Kidney glomerular epithelial cell (primary cell): ENCODE measurements at places on chromosomes 4 and X.

GRCh38 chr4:145829629-145830395 is 108.8 kb downstream of the ZNF827 start:
- no peak for DNase-seq

- no peak for DNase-seq
These were observed 347.1 kb upstream of the FSTL5 start for GRCh38 chr4:162510937-162511336.

- no peak for DNase-seq
These were observed 263.8 kb downstream of the PRDM5 start for GRCh38 chr4:120658772-120659171.

DNA sequence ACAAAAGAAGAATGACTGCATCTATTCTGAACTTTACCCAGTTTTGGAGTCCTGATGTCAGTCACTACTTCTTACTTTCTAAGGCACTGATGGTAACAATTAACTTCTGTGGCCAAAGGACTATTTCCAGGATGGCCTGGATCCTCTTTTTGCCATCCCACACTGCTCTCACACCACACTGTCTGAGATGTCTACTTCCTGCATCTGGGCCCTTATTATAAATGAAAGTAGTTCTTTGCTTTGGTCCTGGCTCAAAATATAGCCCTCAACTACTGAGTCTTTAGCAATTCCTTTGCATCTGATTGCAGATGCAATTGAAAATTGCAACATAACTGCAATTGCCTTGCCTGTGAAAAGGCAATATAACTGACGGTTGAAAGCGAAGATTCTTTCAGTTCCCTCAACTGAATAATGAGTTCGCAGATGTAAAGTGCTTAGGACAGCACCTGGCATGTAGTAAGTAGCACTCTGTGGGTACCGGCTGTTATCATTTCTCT is 44.2 kb downstream of the COQ2 start:
- no peak for DNase-seq

GRCh38 chrX:142089193-142089592 is 115.9 kb downstream of the MAGEC2 start:
- no peak for DNase-seq
